ENCODE measurements at places on chromosomes 12 and 14.

- DNase-seq, result no peak
These were observed 221.3 kb upstream of the RTL1 start for GRCh38 chr14:101124815-101125214.

GRCh38 chr12:110785240-110785639, 42.5 kb upstream of the PPP1CC start:
- no peak for DNase-seq

GRCh38 chr12:15679151-15679550, 110.0 kb downstream of the EPS8 start:
- DNase-seq, result no peak

- DNase-seq, result no peak
These were observed 207.2 kb upstream of the BCL2L14 start for GRCh38 chr12:11863478-11863906.

GRCh38 chr14:106556665-106557289, 1030.4 kb downstream of the TMEM121 start:
- DNase-seq, result peak; percentile 53

- DNase-seq, result no peak
These were observed 4.6 kb downstream of the TMEM120B start for GRCh38 chr12:121717041-121717699.

DNA sequence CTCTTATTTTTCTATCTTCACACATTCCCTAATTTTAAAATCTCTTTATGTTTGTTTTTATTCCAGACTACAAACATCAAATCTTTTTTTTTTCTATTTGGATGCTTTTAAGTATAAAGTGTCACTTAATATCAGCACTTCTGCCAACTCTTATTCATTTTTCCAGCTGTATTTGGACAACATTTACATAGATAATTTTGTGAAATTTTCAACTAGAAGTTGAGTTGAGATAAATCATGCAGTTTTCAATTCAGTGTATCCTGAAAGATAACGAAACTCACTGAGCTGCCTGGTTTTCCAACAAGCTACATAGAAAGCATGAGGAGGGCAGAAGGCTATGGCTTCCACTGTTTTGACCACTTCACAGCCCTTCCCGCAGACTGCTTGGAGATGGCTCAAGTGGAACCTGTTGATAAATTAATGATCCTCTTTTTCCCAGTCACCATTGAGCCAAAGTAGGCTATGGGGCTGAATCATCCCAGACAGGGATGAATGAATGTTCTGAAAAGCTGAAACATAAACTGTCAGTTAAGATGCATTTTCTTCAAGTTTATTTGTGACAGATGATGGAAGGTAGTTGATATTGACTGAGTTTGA, 213.9 kb downstream of the RAD51B start:
- no peak for DNase-seq

DNA sequence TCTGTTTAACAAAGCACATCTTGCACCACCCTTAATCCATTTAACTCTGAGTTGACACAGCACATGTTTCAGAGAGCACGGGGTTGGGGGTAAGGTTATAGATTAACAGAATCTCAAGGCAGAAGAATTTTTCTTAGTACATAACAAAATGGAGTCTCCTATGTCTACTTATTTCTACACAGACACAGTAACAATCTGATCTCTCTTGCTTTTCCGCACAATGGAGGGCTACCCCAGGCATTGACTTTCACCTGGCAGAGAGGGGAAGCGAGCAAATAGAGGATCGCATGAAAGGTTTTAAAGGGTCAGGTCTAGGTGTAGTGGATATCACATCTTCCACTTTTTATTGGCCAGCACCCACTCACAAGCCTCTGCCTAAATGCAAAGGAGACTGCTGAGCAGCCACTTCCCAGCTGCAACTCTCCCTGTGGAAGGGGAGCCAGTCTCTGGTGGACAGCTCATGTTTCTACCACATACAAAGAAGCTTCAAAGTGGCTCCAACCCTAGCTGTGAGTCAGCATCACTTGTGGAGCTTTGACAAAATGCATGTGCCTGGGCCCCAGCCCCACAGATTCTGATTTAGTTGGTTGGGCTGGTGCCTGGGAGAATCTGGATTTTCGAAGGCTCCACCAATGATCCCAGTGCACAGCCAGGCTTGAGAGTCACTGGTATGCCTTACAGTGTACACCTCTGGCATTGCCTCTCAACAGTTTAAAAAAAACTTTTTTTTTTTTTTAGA, 7.2 kb upstream of the FNTB start:
- no peak for DNase-seq

DNA sequence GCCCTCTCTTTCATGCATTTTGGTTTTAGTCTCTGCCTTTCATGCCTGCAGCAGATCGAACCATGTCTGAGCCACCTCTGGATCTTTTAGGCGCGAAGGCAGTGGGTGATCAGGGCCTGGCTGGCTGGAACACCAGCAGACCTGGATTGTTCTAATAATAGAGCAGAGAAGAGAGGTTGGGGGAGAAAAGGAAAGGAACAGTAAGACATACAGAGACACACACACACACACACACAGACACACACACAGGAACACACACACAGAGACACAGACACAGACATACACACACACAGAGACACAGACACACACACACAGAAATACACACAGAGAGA, 38.2 kb downstream of the SERPINA3 start:
- no peak for DNase-seq

DNA sequence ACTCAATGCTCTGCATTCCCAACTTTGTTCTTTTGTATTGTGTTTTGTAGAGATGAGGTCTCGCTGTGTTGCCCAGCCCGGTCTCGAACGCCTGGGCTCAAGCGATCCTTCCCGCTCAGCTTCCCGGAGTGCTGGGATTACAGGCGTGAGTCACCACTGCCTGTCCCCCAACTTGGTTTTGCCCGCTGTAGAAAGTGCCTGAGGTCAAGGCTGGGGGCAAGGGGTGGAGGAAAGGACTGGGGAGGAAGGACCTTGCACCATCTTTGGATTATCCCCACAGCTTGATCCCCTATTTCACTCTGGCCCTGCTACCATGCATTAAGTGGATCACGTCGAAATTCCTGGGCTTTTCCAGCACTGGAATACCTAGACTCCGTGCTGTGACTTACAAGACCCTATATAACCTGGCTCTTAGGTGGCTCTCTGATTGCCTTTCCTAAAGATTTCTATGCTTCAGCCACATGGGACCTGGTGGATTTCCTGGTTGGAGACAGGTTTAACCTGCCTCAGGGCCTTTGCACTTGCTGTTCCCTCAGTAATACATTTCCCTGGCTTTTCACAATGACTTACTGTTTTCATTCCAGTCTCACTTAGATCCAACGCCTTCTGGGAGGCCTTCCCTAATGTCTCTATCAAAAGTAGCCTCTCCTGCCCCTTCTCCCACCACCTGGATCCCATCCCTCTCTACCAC, 608 bp upstream of the PIANP start:
- no peak for DNase-seq

- no peak for DNase-seq
These were observed 11.2 kb downstream of the RHOF start for GRCh38 chr12:121781998-121782979.

DNA sequence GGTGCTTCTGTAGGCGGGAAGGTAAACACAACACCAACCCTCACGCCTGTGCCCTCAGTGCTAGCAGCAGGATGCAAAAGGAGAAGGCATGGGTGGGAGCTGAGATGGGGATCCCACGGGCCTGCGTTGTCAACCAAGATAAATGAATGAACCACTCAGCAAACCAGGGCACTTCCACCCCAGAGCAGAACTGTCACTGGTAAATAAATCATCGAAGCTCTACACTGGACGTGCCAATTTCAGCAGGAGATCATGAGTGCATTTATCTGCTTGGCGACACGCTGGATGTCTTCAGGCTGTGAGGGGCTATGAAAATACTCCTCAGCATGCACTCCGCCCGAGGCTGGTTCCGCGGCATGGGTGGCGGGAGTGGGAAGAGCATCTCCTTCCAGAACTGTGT, 33.2 kb downstream of the HSPB8 start:
- DNase-seq, result no peak
